ENCODE measurements at places on chromosomes 12 and 14. TPM values are rescaled to one million over a fixed set of nuclear protein-coding genes. Genes with fewer than 3 reads are reported as not detected.

DNA sequence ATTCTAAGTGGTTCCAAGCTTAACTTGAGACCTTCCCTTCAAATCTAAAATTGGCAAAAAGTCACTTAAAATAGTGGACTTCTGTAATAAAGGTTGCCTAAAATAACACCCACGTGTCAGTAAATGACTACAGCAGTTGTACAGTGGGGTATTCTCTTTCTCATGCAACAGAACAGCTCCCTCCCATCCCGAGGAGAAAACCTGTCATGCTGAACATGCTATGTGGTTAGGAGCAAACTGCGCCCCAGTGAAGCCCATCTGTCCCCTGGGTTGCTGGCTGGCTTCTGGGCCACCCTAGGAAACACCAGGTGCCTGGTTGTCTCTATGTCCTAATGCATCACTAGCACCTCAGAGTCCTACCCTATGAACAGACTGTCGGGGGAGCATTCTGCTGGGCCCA lies 2.7 kb downstream of the BTBD6 start:
- peaks cover 3% of the 10 kb centered on the region for H3K4me1 ChIP-seq
- H3K27ac ChIP-seq = no peak overlapping the region
- no peaks in the 10 kb centered on the region for H3K27me3 ChIP-seq

The KRT79 gene
- not detected for total RNA-seq

DNA sequence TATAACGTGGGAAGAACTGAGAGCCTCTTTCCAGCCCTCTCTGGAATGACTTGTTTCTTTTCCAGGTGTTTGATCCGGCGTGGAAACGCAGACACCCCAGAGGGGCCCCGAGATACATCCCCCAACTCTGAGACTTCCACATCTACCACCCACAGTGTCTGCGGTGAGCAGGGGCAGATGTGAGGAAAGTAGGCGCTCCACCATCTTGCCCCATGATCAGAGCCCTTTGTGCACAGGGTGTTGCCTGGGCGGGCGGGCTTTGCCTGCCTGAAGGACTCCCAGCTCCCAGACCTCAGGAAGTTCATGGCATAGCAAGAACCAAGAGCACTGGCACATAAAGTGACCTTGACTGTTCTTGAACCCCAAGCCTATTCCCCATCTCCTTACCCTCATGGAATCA lies 2.8 kb downstream of the CARMIL3 start:
- H3K27ac ChIP-seq = no peak overlapping the region
- no peak overlapping the region for H3K4me3 ChIP-seq
- H3K36me3 ChIP-seq = no peaks in the 10 kb centered on the region
- no peak for DNase-seq
- H3K27me3 ChIP-seq = no peaks in the 10 kb centered on the region
- H3K4me1 ChIP-seq = no peaks in the 10 kb centered on the region

The MAP3K9 gene
- total RNA-seq = 34.1 TPM

DNA sequence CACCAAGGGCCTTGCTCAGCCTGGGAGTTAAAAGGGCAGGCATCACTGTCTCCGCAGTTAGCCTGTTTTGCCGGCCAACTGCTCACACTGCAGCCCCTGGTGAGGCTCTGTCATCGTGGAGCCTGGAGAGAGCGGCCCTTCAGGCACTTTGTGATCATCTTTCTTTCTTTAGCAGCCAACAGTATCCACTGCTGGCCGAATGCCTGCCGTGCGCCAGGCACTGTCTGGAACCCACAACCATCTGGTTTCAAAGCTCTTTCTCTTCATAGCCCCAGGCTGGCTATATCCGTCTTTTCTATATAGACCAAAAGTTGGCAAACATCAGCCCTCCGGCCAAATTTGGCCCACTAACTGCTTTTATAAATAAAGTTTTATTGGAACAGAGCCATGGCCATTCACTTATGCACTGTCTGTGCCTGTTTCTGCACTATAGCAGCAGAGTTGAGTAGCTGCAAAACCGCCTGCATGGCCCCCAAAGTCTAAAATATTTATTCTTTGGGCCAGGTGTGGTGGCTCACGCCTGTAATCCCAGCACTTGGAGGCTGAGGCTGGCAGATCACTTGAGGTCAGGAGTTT lies 29.5 kb downstream of the SLC8B1 start:
- DNase-seq = no peak
- no peak overlapping the region for H3K4me3 ChIP-seq
- H3K27ac ChIP-seq = no peak overlapping the region
- H3K4me1 ChIP-seq = no peaks in the 10 kb centered on the region
- no peaks in the 10 kb centered on the region for H3K27me3 ChIP-seq

DNA sequence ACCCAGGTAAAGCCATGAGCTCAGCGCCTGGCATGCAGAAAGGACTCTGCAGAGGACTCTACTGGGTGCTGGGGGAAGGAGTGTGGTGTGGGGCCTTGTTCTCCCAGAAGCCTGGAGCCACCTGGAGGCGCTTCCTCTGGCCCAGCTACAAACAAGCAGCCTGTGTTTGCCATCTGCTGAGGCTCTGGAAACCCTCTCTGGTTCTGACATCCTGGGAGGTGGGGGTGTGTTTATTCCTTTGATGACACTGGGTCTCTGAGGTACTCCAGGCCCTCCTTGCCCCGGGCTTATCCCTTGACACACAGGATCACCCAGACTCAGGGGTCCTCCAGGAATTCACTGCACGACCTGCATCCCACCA lies 44.9 kb downstream of the RNF34 start:
- no peaks in the 10 kb centered on the region for H3K4me1 ChIP-seq
- H3K4me3 ChIP-seq = no peak overlapping the region
- H3K27ac ChIP-seq = no peak overlapping the region
- no peak for DNase-seq

- H3K27ac ChIP-seq = no peak overlapping the region
- no peak for DNase-seq
- H3K27me3 ChIP-seq = peaks cover 81% of the 10 kb centered on the region
- peaks cover 8% of the 10 kb centered on the region for H3K36me3 ChIP-seq
- no peaks in the 10 kb centered on the region for H3K4me1 ChIP-seq
Measured at GRCh38 chr12:57725851-57726150, 12.7 kb downstream of the AGAP2 start.

GRCh38 chr14:23097786-23098185 lies 2.5 kb downstream of the C14orf119 start:
- no peak overlapping the region for H3K4me3 ChIP-seq
- peaks cover 10% of the 10 kb centered on the region for H3K4me1 ChIP-seq
- DNase-seq = no peak
- H3K27ac ChIP-seq = no peak overlapping the region
- H3K27me3 ChIP-seq = no peaks in the 10 kb centered on the region

DNA sequence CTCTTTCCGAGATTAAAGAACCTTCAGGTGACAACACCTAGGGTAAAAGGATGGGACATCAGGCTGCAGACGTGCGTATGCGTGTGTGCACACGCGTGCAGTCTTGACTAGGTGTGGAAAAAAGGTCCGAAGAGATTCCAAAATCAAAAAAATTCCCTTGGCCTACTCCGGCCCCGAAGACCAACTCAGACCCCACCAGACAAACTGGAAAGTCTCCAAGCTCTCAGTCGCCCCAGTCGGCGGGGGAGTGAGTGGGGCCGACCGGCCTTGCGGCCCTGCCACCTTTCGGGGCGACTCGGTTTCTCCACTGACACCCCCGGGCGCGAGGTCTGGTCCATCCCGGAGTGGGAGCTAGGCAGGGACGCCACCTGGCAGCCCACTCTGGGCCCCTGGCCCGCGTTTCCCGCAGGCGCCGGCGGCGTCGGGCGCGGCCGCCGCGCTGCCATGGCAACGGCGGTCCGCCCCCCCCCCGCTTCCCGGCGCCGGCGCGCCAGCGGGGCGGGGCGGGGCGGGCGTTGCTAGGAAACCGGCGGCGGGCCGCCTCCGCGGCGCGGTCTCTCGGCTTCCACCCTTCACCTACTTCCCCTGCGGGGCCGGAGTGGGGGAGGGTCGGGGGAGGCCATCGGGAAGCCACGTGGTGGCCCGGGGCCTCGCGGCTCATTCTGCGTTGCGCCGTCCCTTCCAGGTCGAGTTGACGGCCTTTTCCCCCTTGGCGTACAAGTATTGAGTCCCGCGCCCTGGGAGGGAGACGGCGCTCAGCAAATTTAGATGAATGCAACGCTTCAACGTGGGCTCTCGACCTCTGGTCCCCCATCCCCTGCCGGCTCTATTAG lies 253.1 kb downstream of the EFCAB11 start:
- no peaks in the 10 kb centered on the region for H3K27me3 ChIP-seq
- no peaks in the 10 kb centered on the region for H3K36me3 ChIP-seq
- H3K27ac ChIP-seq = peak overlapping the region; percentile 44

- DNase-seq = no peak
- H3K27me3 ChIP-seq = no peaks in the 10 kb centered on the region
- H3K27ac ChIP-seq = no peak overlapping the region
- no peak overlapping the region for H3K4me3 ChIP-seq
Measured at GRCh38 chr12:12582895-12583303, 20.2 kb upstream of the DUSP16 start.

The CELA1 gene
- not detected for total RNA-seq

DNA sequence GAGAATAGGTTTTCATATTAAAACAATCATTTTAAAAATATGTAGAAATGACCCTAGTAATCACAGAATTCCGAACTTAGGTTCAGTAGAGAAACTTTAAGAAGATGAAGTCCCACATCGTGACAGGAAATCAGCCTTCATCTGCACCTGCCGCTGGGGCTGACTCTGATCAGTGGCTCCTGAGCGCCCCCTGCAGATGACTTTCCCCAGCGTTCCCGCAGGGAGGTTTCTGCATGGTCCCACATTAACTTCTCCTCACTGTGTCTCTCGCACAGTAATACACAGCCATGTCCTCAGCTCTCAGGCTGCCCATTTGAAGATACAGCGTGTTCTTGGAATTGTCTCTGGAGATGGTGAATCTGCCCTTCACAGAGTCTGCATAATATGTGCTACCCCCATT lies 1131.1 kb downstream of the TMEM121 start:
- H3K4me1 ChIP-seq = no peaks in the 10 kb centered on the region
- H3K4me3 ChIP-seq = no peak overlapping the region
- H3K27me3 ChIP-seq = no peaks in the 10 kb centered on the region
- H3K27ac ChIP-seq = no peak overlapping the region
- DNase-seq = no peak

- peak overlapping the region; percentile 94 for H3K27ac ChIP-seq
- H3K4me1 ChIP-seq = peaks cover 10% of the 10 kb centered on the region
- DNase-seq = peak; percentile 87
Measured at GRCh38 chr14:104665657-104666522, 23.5 kb upstream of the INF2 start.

Data from endodermal cell (in vitro differentiated cells).